ENCODE measurements at places on chromosomes 1 and 21.
A peak's percentile ranks its signal among the peaks of the same experiment; 100 is the strongest.

GRCh38 chr1:220824031-220824989, 37.6 kb downstream of the MTARC1 start:
- DNase-seq = no peak

- no peak for DNase-seq
Measured at GRCh38 chr1:26945138-26945537, 15.1 kb downstream of the KDF1 start.

DNA sequence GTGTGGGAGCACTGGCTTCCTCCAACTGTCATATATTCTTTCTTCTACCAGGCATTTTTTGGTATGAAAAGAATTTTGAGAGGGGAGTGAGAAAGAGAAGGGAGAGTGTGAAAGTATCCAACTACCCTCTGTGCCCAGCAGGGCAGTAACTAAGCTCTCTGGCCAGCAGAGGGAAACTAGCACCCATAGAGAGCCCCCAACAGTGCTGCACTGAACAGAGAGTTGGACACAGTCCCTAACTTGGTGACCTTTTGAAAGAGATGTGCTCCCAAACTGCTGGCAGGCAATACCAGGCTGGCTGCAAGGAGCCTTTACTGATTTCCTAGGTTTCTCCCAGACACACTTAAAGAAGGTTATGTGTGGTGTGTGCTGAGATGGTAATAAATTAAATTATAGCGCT, 118.8 kb upstream of the PBX1 start:
- DNase-seq = peak; percentile 9

GRCh38 chr1:111164151-111164550, 24.1 kb downstream of the CEPT1 start:
- no peak for DNase-seq

- no peak for DNase-seq
Measured at GRCh38 chr1:22031214-22031962, 21.1 kb upstream of the CDC42 start.

- no peak for DNase-seq
Measured at GRCh38 chr21:20949884-20950283, 48.3 kb upstream of the NCAM2 start.

DNA sequence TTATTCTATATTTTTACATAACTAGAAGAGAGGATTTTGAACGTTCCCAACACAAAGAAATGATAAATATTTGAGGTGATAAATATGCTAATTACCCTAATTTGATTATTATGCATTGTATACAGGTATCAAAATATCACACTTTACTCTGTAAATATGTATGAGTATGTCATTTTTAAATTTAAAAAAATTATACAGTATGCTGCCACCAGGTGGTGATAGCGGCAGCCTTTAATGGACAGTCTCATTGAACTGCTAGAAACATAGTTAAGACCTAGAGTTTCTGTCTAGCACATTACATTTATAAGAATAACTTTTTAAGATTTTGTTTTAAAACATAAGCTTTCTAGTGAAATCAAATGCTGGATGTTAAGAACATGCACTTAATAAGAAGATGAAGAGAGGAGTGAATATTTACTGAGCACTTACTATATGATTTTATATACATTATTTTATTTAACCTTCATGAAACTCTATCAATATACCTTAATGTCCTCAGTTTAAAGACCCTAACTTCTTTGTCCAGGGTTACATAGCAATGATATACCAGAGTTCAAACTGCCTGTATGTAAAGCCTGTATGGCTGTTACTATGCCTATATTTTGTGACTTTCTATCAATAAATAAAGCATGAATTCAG, 207.1 kb downstream of the NUF2 start:
- no peak for DNase-seq

DNA sequence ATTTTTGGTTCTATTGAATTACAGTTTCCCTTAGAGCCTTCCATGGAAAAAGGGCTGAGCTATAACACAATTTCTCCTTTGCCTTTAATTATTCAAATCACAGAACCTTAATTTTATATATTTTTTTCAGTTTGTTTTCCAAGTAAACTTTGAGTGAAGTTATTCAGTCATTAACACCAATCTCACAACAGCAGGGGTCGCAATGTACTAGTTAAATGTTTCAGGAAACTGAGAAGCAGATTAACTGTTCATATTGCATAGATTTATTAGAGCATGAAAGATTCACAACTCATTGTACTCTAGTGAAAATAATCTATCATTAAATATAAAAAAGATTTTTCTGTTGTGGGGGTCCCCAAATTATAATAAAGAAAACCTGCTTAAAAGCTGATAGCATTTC, 64.1 kb downstream of the KIFAP3 start:
- DNase-seq = peak; percentile 5
